ENCODE measurements at places on chromosomes 2 and 18.

DNA sequence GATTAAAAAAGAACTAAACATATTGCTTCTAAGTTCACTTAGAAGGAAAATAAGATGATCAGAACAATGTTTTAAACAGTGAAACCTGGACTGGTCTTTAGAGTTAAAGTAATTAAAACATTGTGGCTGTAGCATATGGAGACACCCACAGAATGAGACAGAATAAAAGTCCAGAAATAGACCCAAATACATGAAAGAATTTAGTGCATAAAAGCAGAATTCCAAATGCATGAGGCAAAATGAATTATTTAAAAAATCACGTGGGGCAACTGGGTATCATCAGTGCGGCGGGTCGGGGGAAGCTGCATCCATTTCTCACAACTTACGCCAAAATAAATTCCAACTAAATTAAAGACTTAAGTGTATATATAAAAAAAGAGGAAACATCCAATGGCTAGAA, 12.1 kb downstream of the RNF149 start:
- no peak for DNase-seq

- DNase-seq = no peak
Measured at GRCh38 chr18:13369756-13370510, 151.4 kb downstream of the LDLRAD4 start.

DNA sequence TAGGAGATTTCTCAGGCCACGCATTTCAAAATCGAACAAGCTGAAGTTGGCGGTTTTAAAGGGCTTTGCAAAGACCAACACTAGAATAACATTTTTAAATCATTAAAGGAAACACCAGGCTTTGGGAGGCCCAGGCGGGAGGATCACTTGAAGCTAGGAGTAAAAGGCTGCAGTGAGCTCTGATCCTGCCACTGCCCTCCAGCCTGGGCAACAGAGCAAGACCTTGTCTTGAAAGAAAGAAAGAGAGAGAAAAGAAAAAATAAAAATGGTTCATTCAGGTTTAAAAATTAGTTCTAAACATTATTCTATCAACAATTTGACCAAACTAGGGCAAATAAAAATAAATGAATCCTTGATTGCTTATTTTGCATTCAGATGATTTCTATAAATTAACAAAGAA, 789 bp upstream of the CHST9 start:
- DNase-seq = no peak

DNA sequence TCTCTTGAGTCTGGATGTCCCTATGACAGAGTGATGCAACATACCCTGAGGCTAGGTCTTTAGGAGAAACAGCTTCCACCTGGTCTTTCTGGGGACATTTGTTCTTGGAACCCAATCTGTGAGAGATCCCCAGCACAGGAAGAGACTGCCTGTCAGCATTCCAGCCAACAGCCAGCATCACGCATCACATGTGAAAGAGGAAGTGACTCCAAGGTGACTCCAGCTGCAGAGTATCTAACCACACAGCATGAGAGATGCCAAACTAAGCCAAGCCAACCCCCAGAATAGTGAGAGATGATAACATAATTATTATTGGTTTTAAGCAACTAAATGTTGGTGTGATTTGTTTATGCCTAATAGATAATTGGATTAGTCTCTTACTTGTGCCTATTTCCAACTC, 35.7 kb downstream of the C18orf63 start:
- peak; percentile 66 for DNase-seq

DNA sequence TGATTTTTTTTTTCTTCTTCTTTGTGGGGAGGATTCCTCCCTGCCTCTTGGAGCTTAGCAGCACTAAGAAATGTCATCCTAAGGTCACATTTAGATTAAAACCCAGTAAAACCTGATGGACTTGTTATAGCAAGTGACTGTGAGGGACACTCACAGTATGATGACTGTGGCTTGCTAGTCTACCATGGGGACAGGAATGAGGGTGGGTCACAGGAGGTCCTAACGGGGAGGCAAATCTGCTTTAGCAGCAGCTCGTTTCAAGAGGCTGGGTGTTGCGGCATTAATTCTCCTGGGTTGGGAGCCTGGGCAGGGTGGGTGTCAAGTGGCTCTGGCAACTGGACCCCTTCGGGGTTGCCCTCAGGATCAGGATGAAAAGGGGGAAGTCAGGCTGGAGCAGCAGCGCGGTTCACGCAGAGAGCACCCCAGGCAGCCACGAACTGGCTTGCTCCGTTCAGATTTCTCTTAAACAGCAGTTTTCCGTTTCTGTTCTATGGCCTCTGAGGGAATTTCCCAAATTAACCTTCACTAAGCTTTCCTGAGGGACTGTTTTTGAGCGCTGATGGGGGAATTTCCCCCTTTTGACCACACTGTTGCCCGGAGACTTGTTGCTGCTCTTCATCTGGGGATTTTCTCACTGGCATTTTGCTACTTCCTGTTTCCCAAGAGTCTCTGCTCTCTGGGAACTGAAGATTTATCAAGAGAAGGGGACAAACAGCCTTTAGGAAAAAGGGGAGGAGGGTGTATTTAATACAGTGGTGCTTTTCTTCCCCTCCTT, 59.8 kb upstream of the PELI1 start:
- peak; percentile 12 for DNase-seq

- peak; percentile 35 for DNase-seq
Measured at GRCh38 chr2:75503048-75503607, 57.6 kb downstream of the EVA1A start.

GRCh38 chr2:19120941-19121750, 237.3 kb downstream of the OSR1 start:
- peak; percentile 40 for DNase-seq

DNA sequence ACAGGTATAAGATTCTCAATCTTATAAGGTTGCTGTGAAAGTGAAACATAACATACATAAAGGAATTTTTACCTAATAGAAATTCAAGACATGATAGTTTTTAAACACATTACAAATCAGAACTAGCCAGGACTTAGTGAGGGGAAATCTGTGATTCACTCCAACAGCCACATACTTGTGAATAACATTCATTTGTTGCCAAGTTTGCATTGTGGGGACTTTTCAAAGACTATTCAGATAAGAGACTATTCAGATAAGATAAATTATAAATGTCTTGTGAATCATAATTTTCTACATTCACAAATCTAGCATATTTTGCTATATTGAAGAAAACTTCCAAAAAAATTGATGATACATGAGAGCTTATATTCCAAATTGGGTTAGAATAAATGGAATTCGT, 345.3 kb upstream of the CDH20 start:
- DNase-seq = no peak

- no peak for DNase-seq
Measured at GRCh38 chr2:113175042-113175628, 1.4 kb downstream of the PSD4 start.

DNA sequence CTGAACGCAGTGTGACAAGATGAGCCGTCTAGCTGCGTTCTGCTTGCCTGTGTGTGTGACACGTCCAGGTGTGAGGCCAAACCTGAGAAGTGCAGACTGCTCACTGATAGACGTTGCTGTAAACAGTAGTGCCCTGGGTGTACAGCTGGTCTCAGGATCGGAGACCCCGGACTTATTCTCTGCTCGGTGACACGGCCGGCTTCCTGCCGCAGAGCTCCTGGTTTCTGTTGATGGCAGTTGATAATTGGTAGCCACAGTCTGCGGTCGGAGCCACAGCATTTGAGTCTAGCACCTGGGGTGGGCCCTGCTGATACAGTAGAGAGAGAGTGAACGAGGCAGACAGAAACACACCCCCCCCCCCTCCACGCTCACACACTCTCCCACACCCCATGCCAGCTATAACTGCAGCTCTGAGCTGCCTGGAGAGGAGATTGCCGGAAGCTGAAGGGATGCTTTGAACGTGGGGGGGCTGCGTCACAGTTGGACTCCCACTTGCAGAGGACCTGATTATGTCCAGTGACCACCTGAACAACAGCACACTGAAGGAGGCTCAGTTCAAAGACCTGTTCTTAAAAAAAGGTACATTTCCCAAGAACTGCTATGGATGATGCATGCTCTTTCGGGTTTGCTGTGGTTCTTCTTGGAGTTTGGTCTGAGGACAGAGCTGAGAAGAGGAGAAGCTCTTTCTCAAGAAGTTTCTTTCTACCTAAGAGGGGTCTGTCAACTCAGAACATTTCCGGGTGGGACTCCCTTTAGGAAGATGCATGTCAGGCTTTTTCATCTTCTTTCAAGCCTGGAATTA, 114.0 kb downstream of the FAM210A start:
- no peak for DNase-seq

- no peak for DNase-seq
Measured at GRCh38 chr2:54083445-54083844, 32.0 kb upstream of the ACYP2 start.

DNA sequence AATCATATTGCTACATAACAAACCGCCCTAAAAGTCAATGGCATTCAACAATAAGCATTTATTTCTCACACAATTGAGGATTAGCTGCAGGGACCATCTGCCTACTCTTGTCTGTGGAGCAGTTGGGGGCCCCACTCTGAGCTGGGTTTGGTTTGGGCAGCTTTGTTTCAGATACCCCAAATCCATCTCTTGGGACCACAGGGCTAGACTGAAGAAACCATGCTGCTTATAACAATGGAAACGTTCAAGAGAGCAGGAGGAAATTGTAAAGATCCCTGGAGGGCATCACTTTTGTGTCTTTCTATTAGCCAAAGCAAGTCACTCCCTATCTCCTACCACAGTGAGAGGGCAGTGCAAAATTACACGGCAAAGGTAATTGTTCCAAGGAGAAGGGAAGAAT, 146.5 kb upstream of the MGAT5 start:
- DNase-seq = no peak

DNA sequence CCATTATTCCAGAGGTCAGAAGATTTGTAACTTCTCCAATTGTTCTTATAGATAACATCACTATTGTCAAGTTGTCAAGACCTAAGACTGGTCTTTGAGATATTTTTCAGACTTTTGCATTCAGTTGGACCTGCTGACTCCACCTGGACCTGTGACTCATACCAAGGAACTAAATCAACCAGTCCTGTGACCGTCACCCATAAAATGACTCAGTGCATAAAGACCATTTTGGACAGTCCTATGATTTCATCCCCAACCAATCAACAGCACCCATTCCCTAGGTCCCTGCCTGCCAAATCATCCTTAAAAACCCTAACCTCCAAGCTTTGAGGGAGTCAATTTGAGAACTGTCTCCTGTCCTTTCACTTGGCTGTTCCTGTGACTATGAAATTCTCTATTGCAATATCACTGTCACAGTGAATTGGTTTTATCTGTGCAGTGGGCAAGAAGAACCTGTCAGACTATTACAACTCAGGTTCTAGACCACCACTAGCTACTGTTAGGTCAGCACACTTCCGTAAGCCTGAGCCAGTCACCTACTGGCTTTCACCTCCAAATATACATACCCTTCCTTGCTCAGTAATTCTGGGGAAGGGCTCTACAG, 17.1 kb downstream of the DPP4 start:
- DNase-seq = no peak

DNA sequence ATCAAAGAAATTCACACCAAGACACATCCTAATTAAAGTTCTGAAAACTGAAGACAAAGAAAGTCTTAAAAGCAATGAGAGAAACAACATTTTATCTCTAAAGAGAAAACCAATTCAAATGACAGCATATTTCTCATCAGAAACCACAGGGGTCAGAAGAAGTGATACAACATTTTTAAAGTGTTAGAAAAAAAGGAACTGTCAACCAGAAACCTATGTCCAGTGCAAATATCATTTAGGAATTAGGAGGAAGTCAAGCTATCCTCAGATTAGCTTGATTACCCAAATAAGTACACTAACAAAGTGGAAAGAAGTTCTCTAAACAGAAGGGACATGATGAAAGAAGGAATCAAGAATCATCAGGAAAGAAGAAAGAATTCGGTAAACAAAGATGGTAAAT, 59.5 kb upstream of the BCL2L11 start:
- DNase-seq = no peak

GRCh38 chr2:187971893-187972292, 319.8 kb upstream of the GULP1 start:
- DNase-seq = no peak

- DNase-seq = no peak
Measured at GRCh38 chr2:233098618-233099017, 38.5 kb downstream of the INPP5D start.

- no peak for DNase-seq
Measured at GRCh38 chr2:18372641-18373040, 187.8 kb downstream of the RDH14 start.

GRCh38 chr2:144948205-144948855, 428.4 kb upstream of the ZEB2 start:
- no peak for DNase-seq

DNA sequence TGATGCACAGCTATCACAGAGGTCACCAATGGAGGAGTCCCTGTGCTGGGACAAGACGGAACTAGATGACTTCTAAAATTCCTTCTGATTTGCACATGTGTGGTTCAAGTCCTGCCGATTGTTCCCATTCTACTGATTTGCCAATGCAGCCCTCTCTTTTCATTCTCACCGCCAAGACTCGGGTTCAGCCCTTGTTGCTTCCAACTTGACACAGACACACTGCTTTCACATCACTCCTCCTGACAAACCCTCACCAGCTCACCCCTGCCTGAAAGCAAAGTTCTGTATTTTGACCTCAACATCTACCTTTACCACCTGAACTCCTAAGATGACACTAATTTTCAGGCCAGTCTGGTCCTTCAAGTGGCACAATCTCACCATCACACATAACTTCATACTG, 25.5 kb downstream of the REEP1 start:
- no peak for DNase-seq

DNA sequence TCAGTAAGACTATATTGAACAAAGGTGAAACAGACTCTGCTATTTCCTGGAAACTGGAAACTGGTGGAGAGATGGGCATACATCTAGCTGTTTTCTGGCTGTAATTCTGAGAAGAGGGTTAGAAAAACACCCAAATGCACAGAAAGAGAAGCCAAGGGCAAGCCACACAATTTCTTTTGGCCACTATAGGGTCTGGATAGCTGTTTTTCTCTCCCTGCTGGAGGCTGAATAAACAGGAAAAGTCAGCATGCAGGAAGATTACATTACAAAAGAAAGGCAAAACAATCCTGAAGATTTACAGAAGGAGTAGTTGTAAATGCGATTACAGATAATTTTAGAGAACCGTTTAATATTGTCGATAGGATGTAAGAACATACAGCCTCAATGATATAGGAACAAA, 186.2 kb upstream of the REG3G start:
- DNase-seq = no peak

Measured in H4 (cell line).